GM12891 (cell line): ENCODE measurements at places on chromosomes 7 and 10.

GRCh38 chr10:63738410-63738809, 217.2 kb downstream of the REEP3 start:
- no peak for DNase-seq

- DNase-seq, result no peak
Observed at GRCh38 chr7:133983685-133984419, 143.3 kb upstream of the LRGUK start.

DNA sequence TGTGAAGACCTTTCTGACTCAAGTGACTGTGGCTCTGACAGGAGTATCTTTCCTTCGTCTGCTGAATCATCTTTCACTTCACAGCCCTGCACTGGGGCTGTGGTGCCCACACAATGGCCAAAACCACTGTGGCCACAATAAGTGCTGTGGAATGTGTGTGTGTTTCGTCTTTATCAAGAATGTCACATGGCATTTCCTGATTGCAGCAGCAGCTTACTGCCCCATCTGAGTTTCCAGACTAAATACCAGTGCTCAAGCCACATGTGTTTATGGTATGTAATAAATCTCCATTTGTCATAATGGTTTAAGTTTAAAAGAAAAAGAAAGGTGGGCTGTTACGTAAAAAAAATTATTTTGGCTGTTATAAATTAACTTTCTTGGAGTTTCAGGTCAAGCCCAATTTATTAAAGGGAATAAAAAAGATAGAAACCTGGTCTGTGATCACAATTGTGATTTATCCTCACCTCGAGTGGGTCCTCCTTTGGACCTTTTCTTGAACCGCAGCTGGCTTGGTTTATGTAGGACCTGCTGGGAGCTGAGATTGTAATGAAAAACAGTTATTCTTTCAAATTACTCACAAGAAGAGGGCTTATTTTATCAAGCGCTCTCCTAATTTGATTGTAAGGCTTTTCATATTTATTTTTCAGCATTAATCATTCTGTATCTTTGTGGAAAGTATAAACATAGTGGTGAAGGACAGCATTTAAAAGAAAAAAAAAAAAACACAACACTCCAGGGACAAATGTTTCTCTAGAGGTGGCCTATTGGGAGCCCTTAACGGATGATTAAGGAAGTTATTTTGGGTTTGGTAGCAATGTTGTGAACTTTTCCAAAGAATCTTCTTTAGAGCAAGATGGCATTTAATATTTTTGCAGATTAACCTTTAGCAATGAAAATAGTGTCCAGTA, 116.2 kb downstream of the LRMDA start:
- DNase-seq, result no peak

GRCh38 chr7:101885597-101885955, 68.2 kb downstream of the CUX1 start:
- no peak for DNase-seq

- peak; percentile 33 for DNase-seq
Observed at GRCh38 chr10:110643653-110644597, at the start of gene RBM20. Gene RBM20, plus strand, starts transcription at chr10:110644336. Its CDS starts 119 bp downstream, at chr10:110644455.

GRCh38 chr10:78259391-78259790, 225.7 kb downstream of the RPS24 start:
- no peak for DNase-seq

GRCh38 chr7:155451840-155452239, 6.1 kb upstream of the EN2 start:
- DNase-seq, result no peak

GRCh38 chr7:35658606-35659201, 36.2 kb downstream of the HERPUD2 start:
- DNase-seq, result no peak

GRCh38 chr10:75143353-75143752, 31.9 kb downstream of the SAMD8 start:
- no peak for DNase-seq

- DNase-seq, result no peak
Observed at GRCh38 chr7:29723599-29723998, 82.7 kb upstream of the WIPF3 start.

GRCh38 chr10:43278216-43278615, 11.4 kb upstream of the RASGEF1A start:
- no peak for DNase-seq

DNA sequence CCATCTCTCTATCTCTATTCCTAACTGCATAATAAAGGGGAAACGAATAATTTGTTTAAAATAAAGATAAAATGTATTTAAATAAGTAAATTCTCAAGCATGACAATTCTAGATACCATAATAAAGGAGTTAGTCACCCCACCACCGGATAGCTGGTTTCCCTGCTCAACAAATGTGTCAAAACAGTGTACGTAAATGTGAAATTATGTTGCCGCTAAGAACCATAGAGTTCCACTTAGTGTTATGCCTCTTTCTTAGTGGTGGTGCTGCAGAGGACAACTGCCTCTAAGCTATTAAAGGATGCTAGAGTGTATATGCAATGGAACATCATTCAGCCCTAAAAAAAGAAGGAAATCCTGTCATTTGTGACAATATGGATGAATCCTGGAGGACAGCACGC, 42.4 kb downstream of the SMKR1 start:
- no peak for DNase-seq

GRCh38 chr10:36533861-36534260, 591.5 kb upstream of the ANKRD30A start:
- no peak for DNase-seq

DNA sequence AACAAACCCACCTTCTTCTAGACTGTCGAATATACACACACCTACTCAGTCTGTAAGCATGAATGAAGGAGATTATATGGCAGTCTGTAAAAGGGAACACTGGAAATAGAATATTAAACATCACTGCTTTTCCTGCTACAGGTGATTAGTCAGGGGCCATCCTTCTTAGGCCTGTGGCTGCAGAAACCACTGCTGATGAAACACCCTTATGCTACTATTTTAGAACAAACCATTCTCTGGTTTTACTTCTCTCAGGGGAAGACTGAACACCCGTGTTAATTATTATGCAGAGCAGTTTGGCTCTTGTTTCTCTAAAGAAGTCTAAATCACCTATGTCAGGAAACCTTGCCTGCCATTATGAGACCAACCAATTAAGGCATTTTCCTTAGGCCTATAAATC, 351.1 kb upstream of the KLF6 start:
- DNase-seq, result no peak

DNA sequence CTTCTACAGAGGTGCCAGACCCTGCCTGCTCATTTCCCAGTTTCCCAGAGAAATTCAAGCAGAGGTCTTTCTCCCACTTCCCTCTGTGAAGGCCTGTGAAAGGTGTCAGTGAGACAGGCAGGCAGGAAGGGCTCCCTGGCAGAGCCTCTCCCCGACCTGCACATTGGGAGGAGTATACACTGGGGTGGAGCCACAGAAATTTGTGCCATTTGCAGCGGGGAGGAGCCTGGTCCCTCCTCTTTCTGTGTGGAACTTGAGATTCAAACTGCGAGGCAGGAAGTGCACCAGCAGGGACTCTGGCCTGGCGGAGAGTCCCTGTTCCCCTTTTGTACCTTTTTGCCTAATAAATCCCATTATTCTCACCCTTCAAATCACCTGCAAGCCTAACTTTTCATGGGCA, 54.6 kb upstream of the OPN4 start:
- no peak for DNase-seq

DNA sequence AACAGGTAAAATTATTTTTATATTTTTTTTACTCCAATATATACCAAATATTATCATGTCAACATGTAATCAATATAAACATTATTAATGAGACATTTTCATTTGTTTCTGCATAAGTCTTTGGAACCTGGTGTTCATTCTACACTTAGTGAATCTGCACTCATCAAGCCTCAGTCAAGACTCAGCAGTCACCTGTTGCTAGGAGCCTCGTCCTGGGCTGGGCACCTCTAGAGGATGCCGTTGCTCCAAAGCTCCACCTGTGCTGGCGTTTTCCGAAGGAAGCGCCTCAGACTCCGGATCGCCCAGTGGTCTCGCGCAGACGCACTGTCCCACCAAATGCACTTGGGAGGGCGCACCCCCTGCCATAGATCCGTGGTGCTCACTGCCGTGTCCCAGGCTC, 604.7 kb upstream of the MKI67 start:
- no peak for DNase-seq

- DNase-seq, result no peak
Observed at GRCh38 chr7:111199643-111200042, 108.7 kb downstream of the LRRN3 start.

- DNase-seq, result peak; percentile 3
Observed at GRCh38 chr7:93442478-93443224, 131.9 kb downstream of the CALCR start.

- no peak for DNase-seq
Observed at GRCh38 chr7:16649196-16649595, 3.2 kb downstream of the BZW2 start.

- no peak for DNase-seq
Observed at GRCh38 chr10:10796061-10796773, 221.5 kb upstream of the CELF2 start.

DNA sequence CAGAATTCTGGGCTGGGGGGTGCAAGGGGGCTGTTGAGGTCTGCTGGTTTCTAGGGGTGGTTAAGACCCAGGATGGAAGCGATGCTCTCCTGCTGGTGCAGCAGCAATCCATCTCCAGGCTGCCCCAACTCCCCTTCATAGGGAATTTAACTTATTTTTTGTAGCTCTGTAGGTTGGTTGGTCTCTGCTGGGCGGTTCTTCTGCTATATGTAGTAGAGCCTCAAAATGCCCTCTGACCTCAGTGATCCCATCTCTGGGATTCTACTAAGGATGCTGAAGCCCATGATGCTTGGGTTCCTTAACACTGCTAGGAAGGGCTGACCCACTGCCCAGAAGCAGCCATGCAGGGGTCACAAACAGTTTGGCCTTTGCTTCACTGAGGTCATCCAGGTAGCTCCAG, 49.2 kb downstream of the LRRC20 start:
- DNase-seq, result no peak

- DNase-seq, result no peak
Observed at GRCh38 chr10:10855151-10855581, 162.5 kb upstream of the CELF2 start.

DNA sequence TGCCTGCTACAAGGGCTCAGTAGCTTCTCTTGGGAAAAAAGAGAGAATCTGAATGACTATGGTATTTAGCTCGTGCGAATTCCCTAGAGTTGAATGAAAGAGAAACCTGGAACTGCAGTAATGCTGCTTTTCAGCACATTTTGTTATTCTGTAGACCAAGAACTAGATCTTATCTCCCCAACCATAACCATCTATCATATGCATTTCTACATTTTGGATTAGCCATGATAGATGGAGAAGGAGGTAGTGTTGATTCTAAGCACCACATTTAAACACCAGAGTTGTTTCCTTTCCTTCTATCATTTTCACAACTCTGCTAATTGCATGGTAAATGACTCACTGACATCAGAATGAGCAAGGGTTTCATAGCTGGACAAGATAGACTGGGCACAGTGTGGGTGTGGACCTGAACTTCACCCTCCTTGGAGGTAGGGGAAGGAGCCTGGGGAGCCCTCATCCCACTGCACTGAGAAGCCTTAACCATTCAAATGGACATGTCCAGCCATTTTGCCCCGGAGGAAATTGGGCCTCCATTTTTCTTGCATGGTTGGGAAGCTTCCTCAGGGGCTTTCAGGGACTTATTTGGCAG, 55.3 kb upstream of the BMPER start:
- DNase-seq, result no peak

DNA sequence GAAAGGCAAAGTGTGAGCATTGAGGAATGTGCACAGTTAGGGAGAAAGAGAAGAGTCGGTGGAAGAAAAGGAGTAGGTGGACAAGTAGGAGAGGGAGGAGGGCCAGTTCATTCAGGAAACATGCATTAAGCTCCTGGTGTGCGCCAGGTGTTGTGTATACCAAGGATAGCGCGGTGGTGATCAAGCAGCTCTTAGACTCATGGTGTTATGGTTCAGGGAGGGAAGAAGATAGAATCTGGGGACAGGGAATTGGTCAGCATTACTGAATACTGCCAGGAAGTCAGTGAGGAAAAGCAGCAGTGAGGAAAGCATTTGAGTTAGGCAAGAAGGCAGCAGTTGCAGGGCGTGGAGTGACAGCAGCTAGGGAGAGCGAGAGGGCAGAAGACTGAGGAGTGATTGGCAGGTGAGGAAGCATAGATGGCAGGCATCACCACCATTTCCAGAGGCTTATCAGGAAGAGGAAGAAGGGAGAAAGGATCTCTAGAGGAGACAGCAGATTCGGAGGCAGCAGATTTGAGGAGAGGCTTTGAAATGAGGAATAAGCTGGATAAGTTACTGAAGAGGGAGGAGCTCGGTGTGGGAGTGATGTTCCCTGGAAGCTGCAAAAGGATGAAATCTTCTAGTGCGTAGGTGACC, 265.6 kb downstream of the GFRA1 start:
- DNase-seq, result no peak

DNA sequence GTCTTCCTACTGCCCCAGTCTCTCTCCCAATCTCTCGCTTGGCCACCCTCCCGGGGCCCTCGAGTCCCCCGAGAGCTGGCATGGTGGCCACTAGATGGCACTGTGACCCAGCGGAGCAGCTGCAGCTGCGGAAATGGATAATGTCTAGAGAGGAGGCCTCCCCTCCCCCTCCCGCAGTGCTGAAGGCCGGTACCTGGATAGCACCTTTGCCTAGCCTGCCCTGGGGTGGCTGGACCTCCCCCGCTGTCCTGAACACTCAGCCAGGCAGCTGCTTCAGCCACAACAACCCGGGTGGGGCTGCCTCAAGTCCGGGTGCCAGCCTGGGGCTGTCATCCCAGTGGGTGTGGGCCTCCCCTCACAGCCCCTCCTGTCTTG, 65.2 kb downstream of the GOLGA7B start:
- DNase-seq, result peak; percentile 91

DNA sequence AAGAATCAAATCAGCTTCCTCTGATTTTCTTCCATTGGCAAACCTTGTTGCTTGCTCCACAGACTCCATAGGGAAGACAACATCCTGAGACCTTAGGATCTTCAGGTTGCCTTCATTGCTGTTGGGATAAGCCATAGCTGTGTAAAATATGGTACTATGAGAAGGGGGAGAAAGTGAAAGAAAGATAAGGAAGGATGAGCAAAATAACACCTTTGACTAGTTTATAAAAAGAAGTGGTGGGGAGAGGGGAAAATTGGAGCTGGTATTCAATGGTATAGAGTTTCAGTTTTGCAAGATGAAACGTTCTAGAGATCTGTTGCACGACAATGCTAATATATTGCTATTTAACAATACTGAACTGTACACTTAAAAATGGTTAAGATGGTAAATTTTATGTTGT, 180.4 kb upstream of the PHYHIPL start:
- no peak for DNase-seq

- no peak for DNase-seq
Observed at GRCh38 chr7:39468261-39468660, 97.9 kb upstream of the YAE1 start.

- no peak for DNase-seq
Observed at GRCh38 chr7:81562581-81562980, 207.3 kb downstream of the HGF start.

DNA sequence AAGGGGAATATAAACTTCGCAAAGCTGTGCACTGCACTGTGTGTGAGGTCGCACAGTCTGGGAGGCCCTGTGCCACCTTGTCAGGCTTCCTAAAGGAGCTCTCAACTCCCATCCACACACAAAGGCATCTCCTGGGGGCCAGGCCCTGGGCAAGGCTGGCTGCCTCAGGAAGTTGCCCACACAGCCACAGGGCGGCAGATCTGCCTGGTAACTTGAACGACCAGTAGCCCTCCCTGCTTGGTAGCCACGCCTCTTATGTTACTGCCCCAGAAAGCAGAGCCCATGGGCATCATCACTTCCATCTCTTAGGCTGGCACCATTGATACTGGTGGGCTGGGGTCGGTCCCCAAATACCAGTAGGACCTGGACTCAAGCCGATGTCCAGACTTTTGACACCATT, 82.8 kb downstream of the HECW1 start:
- no peak for DNase-seq

GRCh38 chr7:105589356-105590077, 8.2 kb upstream of the EFCAB10 start:
- DNase-seq, result no peak
